Mesangial cell (primary cell): ENCODE measurements at places on chromosomes 2 and 18. TPM values are rescaled to one million over a fixed set of nuclear protein-coding genes. Genes with fewer than 3 reads are reported as not detected.

The NAT8 gene
- not detected in 2 replicates for total RNA-seq

The LYPD1 gene
- 158 and 161 TPM in 2 replicates for total RNA-seq

The KATNAL2 gene
- 0.98 and 3.0 TPM in 2 replicates for total RNA-seq

The ADCYAP1 gene
- 4.6 TPM in 1 of 2 replicates, not detected in the other for total RNA-seq

The DUSP28 gene
- 2.4 and 6.6 TPM in 2 replicates for total RNA-seq

The SETBP1 gene
- total RNA-seq: 0.98 and 5.2 TPM in 2 replicates

The REG3A gene
- not detected in 2 replicates for total RNA-seq

The SPDYA gene
- total RNA-seq: not detected in 2 replicates

The ITSN2 gene
- total RNA-seq: 10.4 and 11.1 TPM in 2 replicates

The TRIM43 gene
- total RNA-seq: not detected in 2 replicates

The CIDEA gene
- 1.3 TPM in 1 of 2 replicates, not detected in the other for total RNA-seq

The ERFE gene
- 34.5 and 35.4 TPM in 2 replicates for total RNA-seq

The CPLX4 gene
- not detected in 2 replicates for total RNA-seq

The TTC21B gene
- total RNA-seq: 14.6 and 15.5 TPM in 2 replicates

The SRD5A2 gene
- not detected in 2 replicates for total RNA-seq

The ELOA2 gene
- total RNA-seq: not detected in 2 replicates

The ZNF514 gene
- 2.4 and 4.4 TPM in 2 replicates for total RNA-seq

The FEV gene
- not detected in 2 replicates for total RNA-seq

The CTDP1 gene
- 18.6 and 20.0 TPM in 2 replicates for total RNA-seq

The TMEFF2 gene
- total RNA-seq: 0.13 TPM in 1 of 2 replicates, not detected in the other

The PTMA gene
- 409 and 710 TPM in 2 replicates for total RNA-seq

The ZC3H8 gene
- 0.65 and 1.8 TPM in 2 replicates for total RNA-seq

The VWC2L gene
- total RNA-seq: not detected in 2 replicates

The CD226 gene
- total RNA-seq: 0.13 TPM in 1 of 2 replicates, not detected in the other

The DIPK1C gene
- total RNA-seq: 0.13 TPM in 1 of 2 replicates, not detected in the other

The CFAP65 gene
- total RNA-seq: 0.13 TPM in 1 of 2 replicates, not detected in the other

The GALNT13 gene
- total RNA-seq: 0.33 and 0.38 TPM in 2 replicates

The FAM110C gene
- 0.33 and 2.9 TPM in 2 replicates for total RNA-seq

The DCDC2C gene
- not detected in 2 replicates for total RNA-seq

The SPP2 gene
- total RNA-seq: not detected in 2 replicates

The GMCL1 gene
- 5.9 and 9.0 TPM in 2 replicates for total RNA-seq

The DIS3L2 gene
- 21.8 and 29.0 TPM in 2 replicates for total RNA-seq

The GPR45 gene
- 0.16 and 0.25 TPM in 2 replicates for total RNA-seq

The ADD2 gene
- 3.4 and 5.2 TPM in 2 replicates for total RNA-seq

The ACOXL gene
- not detected in 2 replicates for total RNA-seq

The ECEL1 gene
- total RNA-seq: 0.33 TPM in 1 of 2 replicates, not detected in the other

The COBLL1 gene
- total RNA-seq: 17.3 and 81.5 TPM in 2 replicates

The CCDC74A gene
- total RNA-seq: 22.3 and 65.8 TPM in 2 replicates

The MEP1B gene
- total RNA-seq: not detected in 2 replicates

The GAL3ST2 gene
- total RNA-seq: 1.0 TPM in 1 of 2 replicates, not detected in the other

The ACTG2 gene
- total RNA-seq: 1.8 and 8.6 TPM in 2 replicates
